Retinal pigment epithelial cell (primary cell): ENCODE measurements at places on chromosomes 3 and 15.

DNA sequence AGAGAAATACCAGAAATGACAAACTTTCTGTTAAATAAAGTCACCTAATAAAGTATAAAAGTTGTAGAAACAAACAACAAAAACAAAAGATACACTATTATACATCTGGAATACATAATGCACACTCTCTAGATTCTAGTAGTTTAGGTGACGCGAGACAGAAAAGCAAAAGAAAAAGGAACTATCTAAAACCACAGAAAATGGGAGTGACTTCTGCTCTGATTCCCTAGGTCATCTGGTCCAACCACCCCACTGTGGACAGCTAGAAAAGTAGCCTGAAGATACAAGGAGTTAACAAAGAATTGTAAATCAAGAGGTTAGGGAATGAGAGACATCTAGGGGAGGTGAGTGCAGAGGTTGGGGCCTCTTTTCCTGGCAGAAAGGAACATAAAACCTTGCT, 39.1 kb downstream of the DHX36 start:
- DNase-seq = no peak

GRCh38 chr3:42531470-42531869, 29.0 kb downstream of the VIPR1 start:
- DNase-seq = no peak

- no peak for DNase-seq
These were observed 346.2 kb downstream of the ZBBX start for GRCh38 chr3:167033866-167034265.

DNA sequence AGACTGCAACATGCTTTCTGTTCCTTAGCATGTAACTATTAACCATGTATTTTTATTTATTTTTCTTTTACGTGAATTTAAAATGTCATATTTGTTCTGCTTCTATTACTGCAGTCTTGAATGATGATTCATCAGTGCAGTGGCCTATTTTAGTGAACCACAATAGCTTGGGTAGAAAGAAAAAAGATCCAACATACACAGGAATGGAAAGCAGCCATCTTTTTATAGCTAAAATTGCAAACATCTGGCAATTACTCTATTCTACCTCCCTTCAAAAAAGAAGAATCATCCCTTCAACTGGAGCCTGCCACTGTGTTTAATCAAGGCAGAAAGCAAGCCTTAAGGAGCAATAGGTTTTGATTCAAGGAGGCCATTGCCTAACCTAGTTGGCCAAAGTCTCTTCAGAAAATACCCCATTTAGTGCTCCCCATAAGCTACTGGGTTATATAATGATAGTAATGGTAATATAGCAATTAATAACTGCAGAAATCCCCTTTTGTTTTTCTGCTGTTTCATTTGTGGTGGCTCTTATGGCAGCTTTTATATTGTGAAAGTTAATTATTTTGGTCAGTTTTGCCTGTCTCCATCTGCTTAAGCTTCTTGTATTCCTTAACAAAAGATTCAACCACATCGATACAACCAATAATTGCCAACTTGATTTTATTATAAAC, 267.3 kb downstream of the LPP start:
- DNase-seq = no peak

DNA sequence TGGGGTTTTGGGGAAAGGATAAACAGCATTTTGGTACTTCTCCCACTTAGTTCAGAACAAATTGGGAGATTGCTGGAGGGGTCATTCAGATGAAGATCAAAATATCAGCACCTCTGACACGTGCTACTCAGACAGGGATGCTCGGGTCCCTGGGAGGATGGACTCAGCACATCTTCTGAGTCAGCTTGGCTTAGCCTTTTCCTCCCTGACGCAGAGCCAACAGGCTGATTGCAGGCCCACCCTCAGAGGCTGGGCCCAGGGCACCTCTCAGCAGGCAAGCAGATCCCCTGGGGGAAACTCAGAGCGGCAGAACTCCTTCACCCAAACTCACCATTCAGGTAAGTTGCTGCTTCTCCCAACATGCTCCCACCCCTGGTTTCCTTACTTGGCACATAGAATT, 304.9 kb downstream of the TLE3 start:
- DNase-seq = no peak

DNA sequence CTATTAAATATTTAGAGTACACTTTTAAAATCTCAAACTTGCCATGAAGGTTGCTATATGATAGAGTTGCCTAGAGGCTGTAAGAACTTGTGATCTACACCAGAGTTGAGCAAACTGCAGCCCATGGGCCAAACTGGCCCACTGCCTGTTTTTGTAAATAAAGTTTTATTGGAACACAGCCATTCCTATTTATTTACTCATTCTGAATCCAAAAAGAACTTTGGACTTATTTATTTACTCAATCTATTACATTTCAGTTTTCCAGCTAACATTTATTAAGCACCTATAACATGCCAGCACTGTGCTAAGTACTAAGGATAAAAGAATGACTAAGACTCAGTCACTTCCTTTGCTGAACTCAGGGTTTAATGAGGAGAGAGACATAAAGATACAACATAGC, 403.6 kb downstream of the ERC2 start:
- DNase-seq = no peak

DNA sequence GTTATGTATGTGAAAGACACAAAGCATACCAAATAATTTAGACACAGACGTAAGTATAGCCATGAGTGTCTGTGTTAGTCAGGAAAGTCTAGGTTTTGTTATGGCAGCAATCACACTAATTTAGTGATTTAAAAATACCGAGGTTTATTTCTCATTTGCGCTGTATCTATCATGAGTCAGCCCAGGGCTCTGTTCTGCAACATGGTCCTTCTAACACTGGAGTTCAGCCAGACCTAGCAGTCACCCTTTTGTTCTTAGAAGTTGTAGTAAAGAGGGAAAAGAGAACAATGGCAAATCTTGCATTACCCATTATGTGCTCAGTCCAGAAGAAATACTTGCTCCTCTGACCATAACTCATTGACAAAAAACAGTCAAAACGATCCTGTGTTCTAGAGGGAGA, 311.5 kb downstream of the NLGN1 start:
- DNase-seq = no peak

DNA sequence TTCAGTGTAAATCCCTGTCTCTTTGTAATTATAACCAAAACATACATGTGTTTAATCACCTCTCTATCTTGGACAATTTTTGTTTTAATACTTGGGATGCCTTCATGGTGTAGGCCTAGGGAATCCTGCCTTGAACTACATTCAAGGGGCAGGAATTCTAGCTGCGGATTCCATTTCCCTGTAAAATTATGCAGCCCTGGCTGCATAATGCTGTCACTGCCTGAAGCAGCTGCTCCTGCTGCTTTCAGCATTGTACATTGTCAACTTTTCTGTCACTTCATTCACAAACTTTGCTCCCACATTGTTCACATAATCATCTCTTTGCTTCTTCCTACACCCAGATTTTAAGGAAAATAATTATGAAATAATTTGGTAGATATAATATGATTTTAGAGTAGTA, 638.7 kb downstream of the RBMS3 start:
- no peak for DNase-seq
